ENCODE measurements at places on chromosomes 11 and 22.

DNA sequence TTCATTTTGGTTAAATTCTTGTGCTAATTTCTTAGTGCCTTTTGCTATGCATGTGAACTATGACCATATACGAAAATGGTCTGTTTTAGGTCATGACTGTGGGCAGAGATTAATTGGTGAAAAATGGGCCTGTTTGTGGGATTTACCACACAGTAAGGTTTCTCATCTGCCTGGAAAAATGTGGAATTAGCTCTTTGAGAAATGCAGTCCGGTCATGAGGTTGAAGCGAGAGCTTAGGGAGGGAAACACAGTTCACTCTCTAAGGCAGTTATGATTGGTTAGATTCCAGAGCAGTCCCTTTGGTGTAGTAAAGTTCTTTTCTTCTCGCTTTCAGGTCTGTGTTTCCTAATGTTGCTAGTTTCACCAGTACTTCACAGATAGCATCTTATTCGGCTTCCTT lies 1.2 kb upstream of the PDE3B start:
- DNase-seq: no peak

DNA sequence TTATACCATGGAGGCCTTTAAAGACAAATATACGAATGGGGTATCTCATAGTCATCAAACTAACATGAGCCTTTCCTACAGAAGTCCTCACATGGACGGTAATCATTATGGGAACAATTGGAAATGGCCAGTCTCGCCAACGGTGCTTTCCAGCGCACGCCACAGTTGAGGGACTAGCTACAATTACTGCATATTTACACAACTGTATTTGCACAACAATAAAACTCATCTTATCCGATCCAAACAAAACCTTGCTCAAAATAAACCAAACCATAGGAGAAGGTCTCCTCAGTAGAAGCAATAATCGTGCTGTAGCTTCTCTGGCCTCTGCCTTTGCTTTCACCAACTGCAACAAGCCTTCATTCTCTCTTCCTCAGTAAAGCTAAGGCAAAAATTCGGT lies 5.9 kb downstream of the CADM1 start:
- DNase-seq: no peak

- DNase-seq: no peak
Observed at GRCh38 chr11:118227865-118228785, 3.3 kb upstream of the JAML start.

DNA sequence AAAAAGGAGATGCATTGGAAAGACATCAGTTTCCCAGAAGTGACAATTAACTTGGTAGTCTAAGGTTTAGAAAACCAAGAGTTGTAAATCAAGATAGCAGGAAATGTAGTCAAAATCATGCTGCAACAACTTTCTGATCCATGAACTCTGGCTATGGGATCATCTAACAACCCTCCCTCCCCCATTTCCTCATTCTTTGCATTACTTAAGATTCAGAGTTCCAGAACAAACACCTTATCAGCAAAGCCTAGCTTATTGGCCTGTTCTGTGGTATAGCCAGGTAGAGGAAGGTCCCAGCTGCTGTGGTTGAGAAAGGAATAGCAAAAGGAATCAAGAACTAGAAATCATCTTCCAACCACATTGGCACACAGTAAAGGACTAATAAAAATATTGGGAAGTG lies 651.1 kb downstream of the METTL15 start:
- no peak for DNase-seq

Data from BE2C (cell line).